ENCODE measurements at places on chromosomes 13 and 19.
A peak's percentile ranks its signal among the peaks of the same experiment; 100 is the strongest.

GRCh38 chr13:40271271-40271885 is 395.1 kb downstream of the FOXO1 start:
- DNase-seq = no peak

- DNase-seq = no peak
These were observed 403.0 kb downstream of the LMO7 start for GRCh38 chr13:76038920-76039716.

DNA sequence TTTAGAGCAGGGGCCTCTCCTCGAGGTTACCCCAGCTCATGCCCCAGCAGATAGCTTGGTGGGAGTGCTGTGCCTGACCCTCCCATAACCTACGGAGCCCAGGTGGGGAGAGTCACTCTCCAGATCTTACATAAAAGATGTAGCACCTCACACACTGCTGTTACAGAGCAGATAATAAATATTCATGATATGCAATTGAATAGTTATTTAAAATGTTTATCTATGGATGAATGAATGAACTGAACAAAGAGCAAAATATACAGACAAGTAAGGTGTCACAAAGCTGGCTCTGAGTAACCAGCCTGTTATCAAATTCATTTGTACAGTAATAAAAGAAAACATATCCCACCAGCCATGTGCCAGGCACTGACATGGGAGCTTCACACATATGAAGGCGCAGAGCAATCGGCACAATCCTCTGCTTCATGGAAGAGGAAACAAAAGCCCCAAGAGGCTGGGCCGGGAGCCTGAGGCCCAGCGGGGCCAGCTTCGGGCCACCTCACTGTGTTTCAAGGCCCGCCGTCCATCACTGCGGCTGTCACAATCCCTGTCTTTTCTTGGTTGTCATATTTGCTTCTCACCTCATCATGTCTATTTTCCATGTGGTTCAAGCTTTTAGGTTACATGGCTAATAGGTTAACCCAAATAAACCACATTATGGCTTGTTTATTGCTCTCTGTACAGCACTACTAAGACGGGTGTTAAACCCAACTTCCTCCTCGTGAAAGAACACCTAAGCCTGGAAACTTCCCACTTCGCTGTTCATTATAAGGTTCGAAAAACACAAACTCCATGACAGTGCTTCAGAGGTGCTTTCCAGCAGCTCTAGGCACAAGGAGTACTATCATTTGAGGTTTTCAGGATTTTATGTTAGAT is 78.4 kb downstream of the IRS2 start:
- DNase-seq = no peak

DNA sequence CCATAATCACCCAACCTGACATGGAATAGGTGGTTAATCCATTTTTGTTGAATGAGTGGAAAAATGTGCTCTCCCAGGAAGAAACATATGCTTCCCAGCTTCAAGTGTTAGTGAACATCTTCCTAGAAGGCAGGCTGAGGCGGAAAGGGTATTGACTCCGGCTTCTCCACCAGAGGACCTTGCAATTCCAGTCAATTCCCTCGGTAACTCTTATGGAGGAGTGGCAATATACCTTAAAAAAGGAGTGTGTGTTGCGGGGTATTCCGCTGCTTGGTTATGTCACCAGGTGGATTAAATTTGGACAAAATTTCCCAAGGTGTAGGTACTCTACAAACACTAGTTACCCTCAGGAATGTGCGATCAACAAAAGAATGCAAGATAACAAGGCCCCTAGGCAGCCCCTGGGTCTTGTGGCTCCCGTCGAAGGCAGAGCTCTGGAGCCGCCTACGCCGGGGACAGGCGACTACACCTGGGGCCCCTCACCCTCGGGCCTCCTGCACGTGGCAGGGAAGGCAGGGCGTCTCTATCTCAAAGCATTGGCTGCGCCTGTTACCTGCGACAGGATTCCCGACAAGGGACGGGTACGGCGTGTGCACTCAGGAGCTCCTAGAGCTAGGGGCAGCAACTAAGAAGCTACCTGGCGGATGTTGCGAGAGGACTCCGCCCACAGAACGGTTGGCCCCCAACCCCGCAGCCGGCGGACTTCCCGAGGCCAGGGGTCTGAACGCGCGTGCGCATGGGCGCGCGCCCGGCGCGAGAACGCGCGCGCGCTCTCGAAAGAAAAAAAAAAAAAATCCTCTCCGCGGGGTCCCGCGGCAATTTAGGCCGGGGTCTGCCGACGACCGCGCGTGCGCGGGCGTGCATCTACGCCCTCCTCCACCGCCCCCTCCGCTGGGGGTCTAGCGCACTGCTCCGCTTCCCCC is at the start of gene WDR87:
TSS of gene WDR87 (minus strand) at position 649 of the 923 bp plus-strand sequence. CDS start 8,355 bp downstream, outside the sequence.
- peak; percentile 76 for DNase-seq

- DNase-seq = no peak
These were observed 2.7 kb downstream of the TBC1D4 start for GRCh38 chr13:75479102-75479740.

GRCh38 chr13:66489586-66489985 is 740.5 kb downstream of the PCDH9 start:
- DNase-seq = no peak

- no peak for DNase-seq
These were observed 36.4 kb upstream of the CALM3 start for GRCh38 chr19:46564701-46565100.

DNA sequence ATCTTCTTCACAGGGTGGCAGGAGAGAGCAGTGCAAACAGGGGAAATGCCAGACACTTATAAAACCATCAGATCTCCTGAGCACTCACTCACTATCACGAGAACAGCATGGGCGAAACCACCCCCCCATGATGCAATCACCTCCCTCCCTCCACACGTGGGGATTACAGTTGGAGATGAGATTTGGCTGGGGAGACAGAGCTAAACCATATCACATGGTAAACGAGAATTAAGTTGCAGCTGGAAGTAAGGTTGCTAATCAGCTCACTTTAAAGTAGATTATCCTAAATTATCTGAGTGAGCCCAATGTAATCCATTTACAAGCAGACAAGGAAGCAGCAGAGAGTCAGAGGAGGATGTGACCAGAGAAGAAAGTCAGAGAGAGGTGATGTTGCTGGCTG is 102.2 kb upstream of the IPO5 start:
- no peak for DNase-seq

DNA sequence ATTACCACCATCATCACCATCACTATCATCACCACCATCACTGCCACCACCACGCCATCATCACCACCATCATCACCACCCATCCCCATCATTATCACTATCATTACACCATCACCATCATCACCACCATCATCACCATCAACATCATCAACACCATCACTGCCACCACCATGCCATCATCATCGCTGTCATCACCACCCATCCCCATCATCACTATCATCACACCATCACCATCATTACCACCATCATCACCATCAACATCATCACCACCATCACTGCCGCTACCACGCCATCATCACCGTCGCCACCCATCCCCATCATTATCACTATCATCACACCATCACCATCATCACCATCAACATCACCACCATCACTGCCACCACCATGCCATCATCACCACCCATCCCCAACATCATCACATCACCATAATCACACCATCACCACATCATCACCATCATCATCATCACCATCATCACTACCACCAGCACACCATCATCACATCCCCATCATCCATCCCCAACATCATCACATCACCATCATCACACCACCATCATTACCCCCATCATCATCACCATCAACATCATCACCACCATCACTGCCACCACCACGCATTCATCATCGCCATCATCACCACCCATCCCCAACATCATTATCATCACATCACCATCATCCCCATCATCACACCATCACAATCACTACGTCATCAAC is 61.7 kb downstream of the TUBGCP3 start:
- DNase-seq = no peak

GRCh38 chr19:54136086-54136863 is 1.3 kb upstream of the CNOT3 start:
- no peak for DNase-seq

DNA sequence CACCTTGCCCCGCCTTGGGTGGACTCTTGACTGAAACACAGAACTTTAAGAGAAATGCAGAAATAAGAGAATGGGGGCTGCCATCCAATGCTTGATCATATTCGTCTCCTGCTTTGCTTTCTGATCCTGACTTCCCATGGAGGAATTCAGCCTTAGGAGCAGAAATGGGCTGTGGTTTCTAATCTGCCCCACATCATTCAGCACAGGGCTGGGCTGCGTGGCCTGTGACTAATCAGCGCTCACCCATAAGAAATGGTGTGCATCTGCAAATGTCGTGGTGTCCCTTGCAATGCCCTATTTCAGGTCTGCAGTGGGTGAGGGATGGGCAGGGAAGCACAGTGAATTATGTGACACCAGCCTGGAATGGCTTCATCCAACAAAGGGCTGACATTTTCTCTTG is 60.7 kb upstream of the URI1 start:
- DNase-seq = no peak

DNA sequence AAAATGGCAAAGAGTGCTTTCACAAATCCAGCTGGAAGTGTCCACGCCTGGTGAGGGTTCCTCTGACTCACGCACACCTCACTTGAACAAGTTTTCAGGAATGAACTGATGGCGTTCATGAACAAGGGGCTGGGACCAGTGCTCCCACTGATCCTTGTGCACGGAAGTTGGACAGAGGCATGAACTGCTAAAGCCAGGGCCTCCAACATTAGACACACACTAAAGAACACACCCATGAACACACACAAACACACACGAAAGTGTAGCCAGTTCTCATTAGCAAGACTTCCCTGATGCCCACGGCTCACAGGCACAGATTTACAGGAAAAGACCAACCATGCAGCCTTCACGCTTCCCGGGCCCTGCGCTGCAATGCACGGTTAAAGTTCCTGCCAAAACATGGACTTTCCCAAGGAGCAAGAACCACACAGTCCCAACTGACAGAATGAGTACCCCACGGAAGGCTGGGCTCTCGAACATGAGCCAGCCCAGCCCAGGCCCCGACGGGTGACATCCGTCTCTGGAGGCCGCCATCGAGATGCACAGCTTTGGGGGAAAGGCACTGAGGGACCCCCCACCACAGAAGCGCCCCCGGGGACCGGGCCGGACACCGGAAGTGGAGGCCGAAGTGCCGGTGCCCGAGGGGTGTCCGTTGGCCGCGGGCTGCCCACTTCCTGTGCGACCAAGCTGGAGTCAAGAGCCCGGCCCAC is 808 bp downstream of the DNMT1 start:
- DNase-seq = no peak

- DNase-seq = no peak
These were observed 11.2 kb upstream of the AKAP8 start for GRCh38 chr19:15390814-15391213.

- no peak for DNase-seq
These were observed 97.3 kb downstream of the FAM216B start for GRCh38 chr13:42878721-42879120.

- DNase-seq = no peak
These were observed 53.8 kb downstream of the MBNL2 start for GRCh38 chr13:97275776-97276501.

- no peak for DNase-seq
These were observed 2.9 kb downstream of the CCDC159 start for GRCh38 chr19:11349171-11349570.

DNA sequence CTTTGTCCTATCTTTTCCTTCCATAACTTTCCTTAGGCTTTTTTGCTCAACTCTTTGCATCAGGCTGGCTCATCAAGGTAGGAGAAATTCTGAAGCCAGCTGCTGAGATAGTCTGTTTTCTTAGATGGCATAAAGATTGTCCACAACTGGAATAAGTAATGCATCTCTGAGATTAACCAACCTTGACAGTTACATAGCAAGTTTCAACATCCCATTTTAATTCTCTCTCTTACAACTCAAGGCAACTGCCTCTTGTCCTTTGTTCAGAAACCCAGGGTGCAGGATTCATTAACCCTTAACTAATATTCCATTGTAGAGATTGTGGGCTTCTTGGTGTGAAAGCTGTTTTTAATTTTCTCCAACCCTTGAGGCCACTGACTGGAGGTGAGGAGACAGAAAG is 239.2 kb downstream of the LACC1 start:
- no peak for DNase-seq

GRCh38 chr13:112602189-112602588 is 14.2 kb upstream of the TUBGCP3 start:
- DNase-seq = no peak

- no peak for DNase-seq
These were observed 6.5 kb downstream of the RASAL3 start for GRCh38 chr19:15457701-15458484.

GRCh38 chr19:1274081-1274851 is 1.1 kb upstream of the FAM174C start:
- DNase-seq = no peak

DNA sequence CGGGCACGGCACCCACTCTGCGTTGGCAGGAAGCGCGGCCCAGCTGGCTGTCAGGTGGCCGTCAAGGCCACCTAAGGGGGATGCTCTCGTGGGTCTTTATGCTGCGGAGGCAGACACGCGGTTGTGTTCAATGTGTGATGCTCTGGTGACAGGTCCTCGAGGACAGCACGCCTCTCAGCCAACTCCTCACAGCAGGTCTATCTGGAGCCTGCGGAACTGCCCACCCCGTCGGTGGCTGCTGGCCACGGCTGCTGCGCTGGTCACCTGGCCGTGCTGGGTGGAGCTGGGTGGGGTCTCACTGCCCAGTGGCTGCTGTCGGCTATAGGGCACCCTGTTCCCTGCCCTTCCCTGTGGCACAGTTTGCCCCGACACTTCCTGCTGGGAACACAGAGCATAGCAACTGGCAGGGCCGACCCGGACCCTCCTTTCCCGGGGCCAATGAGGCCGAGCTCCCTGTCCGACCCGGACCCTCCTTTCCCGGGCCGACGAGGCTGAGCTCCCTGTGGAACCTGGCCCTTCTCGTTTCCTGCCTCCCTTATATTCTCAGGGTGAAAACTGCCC is 14.3 kb upstream of the F7 start:
- DNase-seq = no peak

- DNase-seq = no peak
These were observed 3.8 kb upstream of the OXGR1 start for GRCh38 chr13:96998051-96998450.

DNA sequence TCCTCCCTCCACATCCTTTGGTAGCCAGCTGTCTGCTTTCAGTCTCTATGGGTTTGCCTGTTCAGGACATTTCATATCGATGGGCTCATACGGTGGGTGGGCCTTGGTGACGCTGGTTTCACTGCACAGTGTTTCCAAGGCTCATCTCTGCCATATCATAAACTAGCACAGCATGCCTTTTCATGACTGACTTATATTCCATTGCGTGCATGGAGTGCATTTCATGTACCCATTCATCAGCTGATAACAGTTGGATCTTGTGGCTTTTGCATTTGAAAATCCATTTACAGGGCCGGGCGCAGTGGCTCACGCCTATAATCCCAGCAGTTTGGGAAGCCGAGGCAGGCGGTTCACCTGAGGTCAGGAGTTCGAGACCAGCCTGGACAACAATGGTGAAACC is 69.9 kb downstream of the TDRD12 start:
- DNase-seq = no peak

Measured in NCI-H187 (cell line).